Ecto neural progenitor cell (in vitro differentiated cells): ENCODE measurements at places on chromosomes 7 and 10.
A peak's percentile ranks its signal among the peaks of the same experiment; 100 is the strongest.

- DNase-seq: peak; percentile 52
These were observed 1.3 kb downstream of the EIF4EBP2 start for GRCh38 chr10:70405037-70405824.

GRCh38 chr7:99083733-99084132 lies 60.2 kb downstream of the SMURF1 start:
- no peak for DNase-seq

DNA sequence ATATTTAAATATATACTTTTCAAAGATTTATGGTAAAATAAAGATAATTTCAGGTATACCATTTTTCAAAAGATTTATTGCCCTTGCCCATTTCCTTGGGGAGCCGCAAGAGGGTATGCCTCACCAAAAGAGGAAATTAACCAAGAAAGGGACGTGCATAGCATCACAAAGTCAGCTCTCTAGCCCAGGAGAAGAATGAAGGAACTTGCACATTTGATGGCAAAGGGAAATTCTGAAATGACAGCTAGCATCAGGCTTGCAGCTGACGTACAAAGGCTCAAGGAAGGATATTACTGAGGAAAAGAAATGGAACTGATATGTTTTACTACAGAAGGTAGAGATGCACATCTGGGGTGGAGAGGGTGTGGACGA lies 93.6 kb upstream of the RSU1 start:
- no peak for DNase-seq

DNA sequence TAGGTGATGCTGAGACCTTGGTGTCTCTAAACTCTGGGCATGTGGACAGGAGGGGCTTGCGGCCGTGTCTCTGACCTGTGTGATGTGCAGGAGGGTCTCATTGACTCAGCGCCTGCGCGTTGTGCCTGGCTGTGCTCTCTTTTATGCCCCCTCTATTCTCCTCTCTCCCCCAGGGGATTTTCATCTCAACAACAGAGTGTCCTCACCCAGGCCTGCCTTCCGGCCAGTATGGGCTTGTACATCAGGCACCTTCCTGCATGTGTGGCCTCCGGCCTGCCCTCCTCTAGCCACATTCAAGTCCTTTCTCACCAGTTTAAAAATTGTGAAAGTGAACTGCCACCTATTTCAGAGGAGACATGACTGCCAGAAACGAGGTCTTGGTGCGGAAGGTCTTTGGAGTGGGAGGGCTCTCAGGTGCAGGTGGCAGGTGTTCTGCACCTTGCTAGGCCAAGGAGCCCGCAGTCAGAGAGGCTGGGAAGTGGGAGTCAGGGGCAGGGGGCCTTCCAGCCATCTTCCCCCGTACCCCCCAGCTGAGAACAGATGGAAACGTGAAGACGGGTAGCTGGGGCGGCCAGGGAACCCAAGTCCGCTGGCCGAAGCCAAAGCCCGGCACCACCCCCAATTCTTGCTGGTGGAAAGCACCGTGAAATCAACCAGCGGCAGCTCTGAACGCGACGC lies 531 bp upstream of the INTS15 start:
- no peak for DNase-seq

DNA sequence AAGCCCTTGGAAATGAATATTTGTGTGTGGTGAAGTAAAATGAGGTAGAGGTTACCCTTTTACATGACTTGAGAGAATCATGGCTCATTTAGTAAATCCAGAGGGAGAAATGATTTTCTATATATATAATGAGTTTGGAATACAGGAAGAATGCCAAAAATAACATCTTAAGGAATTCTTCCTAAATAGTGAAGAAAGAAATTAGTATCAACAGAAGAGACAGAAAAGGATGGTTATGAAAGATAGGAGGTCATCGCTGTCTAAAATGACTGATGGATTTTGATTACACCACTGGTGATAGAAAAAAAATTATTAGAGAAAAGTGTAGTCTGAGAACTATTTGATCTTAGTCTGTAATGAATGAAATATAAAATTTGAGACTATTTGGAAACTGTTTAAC lies 283.0 kb downstream of the ADK start:
- DNase-seq: no peak

DNA sequence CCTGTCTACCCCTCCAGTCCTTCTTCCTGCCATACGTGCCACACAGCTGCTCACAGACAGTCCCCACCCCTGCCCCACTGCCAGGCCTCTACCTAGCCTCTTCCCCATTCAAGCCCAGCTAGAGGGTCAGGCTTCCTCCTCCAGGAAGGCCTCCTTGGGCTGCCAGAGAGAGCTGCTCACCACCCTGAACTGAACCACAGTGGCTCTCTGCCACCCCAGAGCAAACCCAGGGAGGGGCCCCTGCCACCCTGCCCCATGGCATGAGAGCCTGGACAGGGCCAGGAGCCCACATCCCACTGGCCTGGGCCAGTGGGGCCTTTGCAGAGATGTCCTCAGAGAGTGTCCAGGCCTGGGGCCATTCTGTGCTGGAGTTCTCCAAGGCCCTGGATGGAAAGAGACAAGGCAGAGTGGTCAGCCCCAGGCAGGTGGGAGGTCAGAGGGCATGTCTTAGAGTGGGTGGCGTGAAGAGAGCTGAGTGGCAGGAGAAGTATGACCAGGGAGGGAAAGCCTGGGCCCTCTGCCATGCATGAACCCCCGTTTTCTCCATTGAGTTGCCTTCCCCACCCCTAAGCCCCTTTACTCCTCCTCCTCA lies 40.4 kb downstream of the TMEM270 start:
- DNase-seq: no peak

DNA sequence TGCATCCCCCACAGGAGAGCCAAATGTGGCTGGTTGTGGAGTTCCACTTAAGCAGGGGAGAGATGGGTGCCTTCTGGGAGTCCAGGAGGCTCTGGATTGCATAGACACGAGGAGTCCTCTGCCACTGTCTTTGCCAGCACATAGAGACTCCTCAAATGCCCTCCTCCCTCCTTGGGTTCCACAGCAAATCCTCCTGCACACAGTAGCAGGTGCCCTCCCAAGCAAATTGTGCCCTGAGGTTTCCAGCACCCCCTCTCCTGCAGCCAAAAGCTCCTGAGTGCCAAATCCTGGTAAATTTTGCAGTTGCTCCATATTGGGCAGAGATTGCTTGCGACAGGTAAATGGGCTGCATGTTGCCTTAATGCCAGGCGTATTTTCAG lies 5.8 kb downstream of the EVX1 start:
- no peak for DNase-seq

DNA sequence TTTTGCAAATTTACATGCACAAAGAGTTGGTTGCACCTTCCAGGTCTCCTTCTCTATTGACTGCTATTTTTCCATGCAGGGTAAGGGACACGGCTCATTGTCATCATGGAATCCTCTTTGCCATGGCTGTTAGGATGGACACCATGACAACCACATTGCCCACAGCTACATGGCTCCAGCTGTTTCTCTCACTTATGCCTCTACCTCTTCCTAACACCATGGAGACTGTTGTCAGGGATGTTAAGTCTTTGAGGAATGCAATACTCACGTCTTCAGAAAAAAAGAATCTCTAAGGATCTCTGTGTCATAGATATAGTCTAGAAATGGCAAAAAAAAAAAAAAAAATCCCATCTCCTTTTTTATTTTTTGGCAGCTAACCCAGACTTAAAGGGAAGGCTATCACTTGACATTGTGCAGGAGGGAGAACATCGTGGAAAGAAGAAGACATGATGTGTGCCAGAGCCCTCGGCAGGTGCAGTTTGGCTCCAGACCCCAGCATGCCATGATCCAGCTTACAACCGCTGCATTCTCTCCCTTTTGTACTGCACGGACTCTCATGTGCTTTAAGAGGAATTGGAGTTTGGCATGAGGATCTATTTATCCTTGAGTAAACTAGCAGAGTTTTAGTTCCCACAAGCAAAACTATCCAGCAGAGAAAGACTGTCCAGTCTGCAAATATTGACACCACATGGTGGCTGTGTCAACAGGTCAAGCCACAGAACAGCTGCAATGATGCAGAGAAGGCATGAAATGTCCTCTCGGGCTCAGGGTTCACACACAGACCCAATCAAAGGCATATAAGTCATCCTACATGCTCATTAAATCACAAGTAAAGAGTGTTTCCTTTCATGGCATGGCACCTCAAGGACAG lies 70.8 kb downstream of the FRMD4A start:
- peak; percentile 63 for DNase-seq

DNA sequence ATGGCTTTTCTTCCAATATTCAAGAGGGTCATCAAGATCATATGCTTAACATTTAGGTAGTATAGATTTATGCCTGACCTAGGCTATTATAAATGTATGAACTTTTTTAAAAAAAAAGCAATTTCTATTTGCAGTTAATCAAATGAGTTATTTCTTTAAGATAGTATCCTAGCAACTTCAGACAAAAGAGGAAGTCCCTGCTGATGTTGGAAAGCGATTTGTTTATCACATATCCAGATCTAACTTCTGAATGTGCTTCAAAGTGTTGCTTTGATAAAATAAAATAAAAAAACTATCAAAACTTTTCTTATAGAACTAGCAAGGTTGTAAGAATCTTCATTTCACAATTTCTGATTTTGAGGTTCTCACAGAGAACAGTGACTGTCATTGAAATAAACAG lies 401.9 kb upstream of the PHF14 start:
- no peak for DNase-seq

DNA sequence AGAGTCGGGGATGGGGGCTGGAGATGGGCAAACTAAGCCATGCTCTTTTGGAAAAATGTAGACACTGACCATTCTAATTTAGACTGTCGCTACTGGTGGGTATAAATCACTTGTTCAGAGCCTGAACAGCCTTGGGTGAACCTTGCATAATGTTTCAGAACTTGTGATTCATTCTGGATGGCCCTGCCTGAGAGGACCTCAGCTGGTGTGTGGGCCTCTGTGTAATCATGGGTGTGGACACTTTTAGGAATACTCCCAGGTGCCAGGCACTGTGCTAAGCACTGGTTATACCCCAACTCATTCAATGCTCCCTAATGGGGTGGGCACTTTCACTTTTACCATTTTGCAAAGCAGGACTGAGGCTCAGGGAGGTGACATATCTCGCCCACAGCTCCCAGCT lies 26.8 kb upstream of the TM9SF3 start:
- DNase-seq: no peak

- peak; percentile 61 for DNase-seq
These were observed 36.3 kb downstream of the TRIL start for GRCh38 chr7:28921822-28922221.

DNA sequence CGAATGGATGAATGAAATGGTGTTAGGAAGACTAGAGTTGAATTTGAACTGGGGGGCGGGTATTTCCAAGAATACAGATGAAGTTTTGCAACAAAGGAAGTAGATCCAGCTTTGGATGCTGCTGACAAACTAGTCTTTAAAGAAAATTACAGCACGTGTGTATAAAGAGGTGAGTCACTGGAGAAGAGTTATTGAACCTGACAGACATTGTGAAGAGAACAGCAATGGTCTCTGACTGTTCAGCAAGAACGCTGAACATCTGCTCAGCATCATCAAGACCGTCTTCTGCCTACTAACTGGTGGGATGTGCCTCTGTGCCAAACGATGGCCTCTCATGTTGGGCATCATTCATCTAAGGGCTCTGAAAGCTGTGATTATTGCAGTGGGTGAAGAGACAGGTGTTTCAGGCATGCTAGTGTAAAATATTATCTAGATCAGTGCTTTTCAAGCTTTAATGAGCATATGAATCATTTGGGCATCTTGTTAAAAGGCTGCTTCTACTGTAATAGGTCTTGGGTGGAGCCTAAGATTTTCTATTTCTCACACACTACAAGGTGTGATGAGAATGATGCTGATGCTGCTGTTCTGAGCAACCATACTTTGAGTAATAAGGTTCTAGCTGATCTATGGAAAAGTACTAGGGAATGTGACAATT lies 291.3 kb downstream of the PTEN start:
- no peak for DNase-seq

DNA sequence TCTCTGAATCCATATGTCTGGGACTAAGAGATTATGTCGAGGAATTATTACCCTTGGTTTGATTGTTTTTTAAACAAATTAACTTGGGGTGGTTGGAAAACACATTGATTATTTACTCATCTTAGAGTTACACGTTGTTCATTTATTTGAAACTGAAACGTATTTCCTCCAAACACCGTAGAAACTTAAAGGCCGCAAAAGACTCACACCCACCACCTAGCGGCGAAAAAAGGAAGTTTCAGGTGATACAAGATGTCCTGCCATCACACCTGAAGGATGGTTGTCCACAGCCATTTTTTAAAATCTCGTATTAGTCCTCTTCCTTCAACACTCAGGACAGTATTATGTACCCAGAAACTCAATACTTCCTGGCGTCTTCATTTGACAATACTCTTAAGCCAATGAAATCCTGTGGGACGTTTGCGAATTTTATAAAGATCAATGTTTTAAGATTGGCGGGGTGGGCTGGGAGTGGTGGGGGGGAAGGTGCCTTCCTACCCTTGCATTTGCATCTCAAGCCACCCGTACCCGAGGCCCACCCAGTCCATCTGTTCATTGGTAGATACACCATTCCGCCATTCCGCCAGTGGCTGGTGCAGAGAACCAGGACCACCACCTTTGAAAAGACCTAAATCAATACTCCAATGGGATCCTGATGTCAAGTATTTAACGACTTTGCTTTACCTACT lies 1.4 kb upstream of the LCOR start:
- DNase-seq: peak; percentile 63

DNA sequence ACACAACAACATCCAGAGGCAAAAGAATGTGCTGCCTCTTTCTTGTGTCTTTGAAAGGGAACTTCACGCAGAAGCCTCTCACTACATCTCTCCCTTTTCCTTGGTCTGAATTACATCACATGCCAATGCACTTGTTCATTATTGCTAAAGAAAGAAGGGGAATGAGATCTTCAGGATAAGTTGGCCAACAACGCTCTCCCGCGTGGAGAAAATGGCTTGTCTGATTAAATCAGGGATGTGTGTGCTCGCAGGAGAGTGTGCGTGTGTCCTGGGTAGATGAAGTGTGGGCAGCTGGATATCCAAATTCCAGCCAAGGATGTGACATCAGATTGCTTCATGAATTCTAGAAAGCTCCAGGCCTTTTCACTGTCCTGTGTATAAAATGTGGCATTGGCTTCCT lies 541.6 kb upstream of the FZD8 start:
- no peak for DNase-seq

- DNase-seq: peak; percentile 90
These were observed 2.2 kb downstream of the TRIL start for GRCh38 chr7:28955718-28956607.

DNA sequence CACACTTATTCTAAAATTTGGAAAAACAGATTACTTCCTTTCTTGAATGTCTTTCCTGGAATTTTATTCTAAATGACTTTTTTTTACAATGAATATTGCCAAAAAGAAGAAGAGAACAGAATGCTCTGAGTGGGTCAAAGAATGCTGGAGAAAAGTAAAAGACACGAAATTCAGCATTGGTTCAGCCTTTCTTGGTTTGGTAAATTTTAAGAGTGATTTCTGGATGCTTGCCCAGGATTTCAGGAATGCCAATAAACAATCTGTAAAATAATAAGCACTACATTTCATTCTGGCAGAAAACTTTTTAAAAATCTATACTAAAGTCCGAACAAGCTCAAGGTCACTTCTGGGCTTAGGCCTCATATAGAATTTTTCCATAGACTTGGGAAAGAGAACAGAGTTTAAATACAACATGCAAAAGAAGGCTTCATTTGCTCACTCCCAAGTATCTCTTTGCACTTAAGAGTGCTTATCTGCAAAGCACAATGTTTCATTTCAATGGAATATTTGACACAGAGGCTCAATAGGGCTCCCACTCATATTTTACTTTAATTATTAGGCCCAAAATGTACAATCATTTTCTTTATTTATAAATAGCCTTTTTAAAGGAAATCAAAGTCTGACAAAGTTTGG lies 359.5 kb upstream of the ANKRD30A start:
- DNase-seq: no peak
